Astrocyte of the spinal cord (primary cell): ENCODE measurements at places on chromosomes 2 and 18.
A peak's percentile ranks its signal among the peaks of the same experiment; 100 is the strongest.

DNA sequence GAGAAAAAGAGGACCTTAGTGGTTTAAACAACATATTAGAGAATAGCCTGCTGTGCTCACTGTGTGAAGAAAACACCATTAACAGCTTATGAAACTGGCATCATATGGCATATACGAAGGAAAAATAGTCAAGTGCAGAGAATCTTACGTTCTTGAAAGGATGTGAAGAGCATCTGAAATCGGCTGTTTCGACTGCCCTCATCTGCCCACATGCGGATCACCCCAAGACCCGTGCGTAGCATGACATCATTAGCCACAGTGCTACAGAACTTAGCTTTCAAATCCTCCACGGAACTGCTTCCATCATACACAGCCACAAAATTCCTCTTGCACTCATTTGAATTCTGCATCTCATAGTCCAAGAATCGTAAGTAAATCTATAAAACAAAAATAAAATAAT is 84.3 kb downstream of the NETO1 start:
- no peak for DNase-seq

DNA sequence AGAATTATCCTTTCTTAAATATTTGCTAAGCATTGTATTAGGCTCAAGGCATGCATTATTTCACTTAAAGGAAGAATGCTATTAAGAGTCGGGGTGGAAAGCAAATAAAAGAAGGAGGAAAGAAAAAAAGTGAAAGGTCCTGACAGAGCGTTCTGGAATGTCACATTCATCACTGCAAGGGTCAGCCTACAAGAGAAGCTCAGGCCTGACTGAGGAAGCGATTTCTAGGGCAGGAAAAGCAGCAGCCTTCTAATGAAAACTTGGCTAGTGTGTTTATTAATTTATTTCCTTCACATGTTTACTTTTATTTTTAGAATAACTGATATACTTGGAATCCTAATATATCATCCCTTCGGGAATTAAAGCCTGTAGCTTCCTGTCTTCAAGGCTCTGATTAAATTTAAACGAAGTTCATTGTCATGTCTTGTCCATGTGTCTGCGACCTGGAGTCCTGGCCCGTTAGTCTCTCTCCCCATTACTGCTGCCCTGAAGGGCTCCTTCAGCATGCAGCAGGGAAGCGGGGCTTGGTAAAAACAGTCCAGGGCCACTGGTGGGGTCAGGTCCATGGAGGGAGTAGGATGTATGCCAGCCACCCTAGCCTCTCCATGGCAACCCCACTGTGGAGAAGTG is 119.2 kb upstream of the CCDC68 start:
- DNase-seq = no peak

DNA sequence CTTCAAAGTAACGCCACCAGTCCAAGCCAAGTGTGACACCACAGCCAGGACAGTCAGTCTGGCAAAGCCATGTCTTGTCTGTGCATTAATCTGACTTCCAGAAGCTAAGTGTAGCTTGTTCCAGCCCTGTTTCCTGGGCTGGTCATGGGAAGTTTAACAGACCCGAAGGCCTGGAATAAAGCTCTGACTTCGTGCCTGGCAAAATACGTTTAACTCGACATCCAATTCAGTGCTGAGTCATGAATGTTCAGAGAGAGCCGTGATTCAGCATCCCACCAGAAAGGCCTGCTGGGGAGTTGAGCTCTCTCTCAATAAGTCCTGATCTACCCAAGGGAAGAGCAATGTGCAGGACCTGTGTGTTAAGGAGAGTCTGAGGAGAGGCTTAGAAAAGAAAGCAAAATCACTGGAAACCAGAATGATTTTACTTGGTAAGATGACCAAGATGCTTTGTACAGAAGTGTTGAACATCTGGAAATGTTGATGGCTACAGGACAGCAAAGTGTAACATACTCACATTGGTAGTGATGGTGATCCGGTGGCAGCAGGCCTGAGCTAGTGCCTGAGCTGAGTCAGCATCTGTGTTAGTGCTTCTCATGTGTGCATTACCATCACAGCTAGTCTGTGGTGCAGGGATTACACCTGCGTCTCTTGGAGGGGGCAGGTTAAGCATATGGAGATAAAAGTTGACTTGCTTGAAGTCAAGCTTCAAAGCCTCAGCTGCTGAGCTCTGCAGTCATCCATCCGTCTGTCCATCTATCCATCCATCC is 743.7 kb upstream of the HS6ST1 start:
- peak; percentile 5 for DNase-seq

- no peak for DNase-seq
Measured at GRCh38 chr2:74911061-74911460, 47.4 kb upstream of the POLE4 start.

- peak; percentile 54 for DNase-seq
Measured at GRCh38 chr2:223262946-223263345, 211.0 kb downstream of the KCNE4 start.
